ENCODE measurements at places on chromosomes 6 and 20.

DNA sequence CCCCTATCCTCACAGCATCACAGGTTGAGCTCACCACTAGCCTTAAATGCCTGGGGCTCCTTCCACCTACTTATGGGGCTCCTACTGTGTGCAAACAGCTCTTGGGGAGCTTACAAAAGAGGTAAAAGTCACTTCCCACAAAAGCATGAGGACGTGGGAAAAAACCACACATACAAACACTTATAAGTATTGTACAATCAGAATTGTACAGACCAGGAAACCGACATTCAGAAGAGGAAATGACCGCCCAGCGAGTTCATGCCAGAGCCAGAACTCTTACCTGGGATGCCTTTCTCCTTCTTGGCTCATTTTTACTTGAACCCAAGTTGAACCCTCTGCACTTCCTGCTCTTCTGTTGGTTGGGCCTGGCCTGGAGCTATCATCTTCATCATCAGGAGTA is 6.3 kb upstream of the PPP1R16B start:
- DNase-seq: no peak

DNA sequence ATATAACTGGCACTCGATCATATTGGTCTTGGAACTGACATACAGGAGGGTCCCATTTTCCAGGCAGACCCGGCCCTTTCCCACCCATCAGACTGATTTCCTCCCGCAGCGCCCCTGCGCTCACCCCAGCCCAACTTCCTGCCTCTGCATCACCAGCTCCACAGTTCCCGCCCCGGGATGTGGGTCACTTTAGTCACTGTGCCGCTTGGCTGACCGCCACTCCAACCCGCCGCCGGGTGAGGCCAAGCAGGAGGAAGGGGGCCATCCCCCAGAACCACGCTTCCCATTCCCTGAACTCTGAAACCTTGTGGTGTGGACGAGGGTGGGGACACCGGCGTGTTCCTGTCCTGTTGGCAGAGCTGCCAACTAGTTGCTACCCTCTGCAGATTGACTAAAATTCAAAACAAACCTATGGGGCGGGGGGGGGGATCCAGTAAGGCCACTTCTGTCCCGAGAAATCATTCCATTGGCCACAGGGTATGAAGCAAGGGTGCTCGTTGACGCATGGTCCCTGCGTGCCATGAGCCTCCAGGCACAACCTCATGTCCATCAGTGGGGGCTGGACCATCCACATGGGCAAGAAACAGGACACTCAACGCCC is 12.3 kb downstream of the TGM2 start:
- DNase-seq: peak; percentile 79

- DNase-seq: no peak
Observed at GRCh38 chr20:47266847-47267515, 89.5 kb downstream of the ZMYND8 start.

DNA sequence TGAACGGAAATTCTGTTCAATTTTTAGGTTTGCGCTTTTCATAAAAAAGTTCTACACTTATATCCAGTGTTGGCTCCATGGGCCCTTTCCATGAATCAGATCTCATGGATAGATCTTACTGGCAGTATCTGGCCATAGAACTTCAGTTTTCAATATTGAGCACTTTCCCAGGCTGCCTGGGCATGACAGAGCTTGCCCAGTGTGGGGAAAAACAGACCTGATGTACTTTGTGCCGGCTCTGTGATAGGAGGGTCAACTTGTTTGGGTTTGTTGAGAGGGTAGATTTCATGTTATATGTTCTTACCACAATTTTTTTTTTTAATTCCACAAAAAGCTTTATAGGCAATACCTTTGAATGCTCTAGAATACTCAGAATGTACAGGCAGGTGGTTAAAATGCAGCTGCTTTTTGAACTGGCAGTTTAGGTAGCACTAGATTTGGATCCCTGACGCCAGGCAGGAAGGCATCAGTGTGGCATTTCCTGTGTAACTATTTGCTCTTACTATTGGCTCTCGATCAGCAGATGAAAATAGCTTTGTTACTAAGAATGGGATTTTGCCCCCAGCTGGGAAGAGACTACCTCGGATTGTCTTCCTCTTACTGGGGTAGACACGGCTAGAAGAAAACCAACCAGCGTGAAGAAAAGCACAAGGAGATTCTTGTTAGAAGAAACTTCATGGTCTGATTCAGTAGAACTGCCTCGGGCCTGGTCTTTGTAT is 404.9 kb upstream of the SOX4 start:
- no peak for DNase-seq

GRCh38 chr6:89834884-89835792 is 5.5 kb downstream of the CASP8AP2 start:
- no peak for DNase-seq

GRCh38 chr6:168499045-168499650 is 58.2 kb downstream of the SMOC2 start:
- no peak for DNase-seq

DNA sequence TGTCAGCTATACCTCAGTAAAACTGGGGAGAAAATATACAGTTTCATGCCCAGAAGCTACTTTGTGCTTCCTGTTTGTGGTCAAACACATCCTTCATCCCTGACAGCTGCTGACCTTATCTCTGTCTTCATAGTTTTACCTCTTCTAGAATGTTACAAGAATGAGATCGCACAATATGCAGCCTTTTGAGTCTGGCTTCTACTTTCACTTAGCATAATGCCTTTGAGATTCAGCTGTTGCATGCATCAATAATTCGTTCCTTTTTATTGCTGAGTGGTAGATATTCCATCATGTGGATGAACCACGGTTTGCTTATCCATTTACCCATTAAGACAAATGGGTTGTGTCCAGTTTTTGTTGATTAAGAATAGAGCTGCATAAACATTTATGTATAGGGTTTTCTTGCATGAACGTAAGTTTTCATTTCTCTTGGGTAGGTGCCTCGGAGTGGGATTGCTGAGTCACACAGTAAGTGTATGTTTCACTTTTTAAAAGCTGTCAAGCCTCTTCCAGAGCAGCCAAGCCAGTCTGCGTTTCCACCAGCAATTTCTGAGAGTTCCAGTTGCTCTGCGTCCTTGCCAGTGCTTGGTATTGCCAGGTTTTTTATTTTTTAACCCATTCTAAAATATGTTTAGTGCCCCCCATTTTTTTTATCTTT is 86.6 kb upstream of the PAX1 start:
- no peak for DNase-seq

- no peak for DNase-seq
Observed at GRCh38 chr6:157561929-157562810, 181.2 kb downstream of the ZDHHC14 start.

DNA sequence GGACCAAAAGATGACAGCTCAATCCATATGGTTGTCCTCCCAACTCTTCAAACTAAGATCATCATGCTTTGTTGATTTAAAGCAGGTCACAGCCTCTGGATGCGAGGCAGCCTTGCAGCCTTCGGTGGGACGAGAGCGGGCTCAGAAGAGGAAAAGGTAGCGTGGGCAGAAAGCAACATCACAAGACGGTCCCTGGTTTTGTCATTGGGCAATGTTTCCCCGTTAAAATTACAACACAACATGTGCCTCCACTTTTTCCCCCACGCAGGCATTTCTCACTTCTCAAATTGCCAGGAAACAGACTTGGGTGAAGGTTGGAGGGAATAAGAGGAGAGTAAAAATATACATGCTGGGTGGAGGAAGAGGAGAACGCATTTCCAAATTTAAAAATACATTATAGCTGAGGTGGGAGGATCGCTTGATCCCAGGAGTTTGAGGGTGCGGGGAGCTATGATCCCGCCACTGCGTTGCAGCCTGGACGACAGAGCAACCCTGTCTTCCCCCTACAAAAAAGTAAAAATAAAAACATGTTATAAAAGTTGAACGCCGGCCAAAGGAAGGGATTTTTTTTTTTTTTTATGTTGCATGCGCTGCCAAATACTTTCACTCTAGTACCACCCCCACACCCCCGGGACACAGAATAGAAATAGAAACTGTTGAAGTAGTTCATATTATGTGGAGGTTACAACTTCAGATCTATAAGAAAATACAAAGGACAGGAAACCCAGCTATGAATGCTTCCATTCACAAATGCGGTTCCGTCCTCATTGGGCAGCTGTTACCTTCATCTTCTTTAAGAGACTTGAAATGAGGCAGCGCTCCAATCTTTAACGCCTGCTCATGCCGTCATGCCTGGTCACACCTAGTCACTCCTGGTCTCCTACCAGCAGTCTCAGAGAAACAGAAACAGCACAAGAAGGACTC is 13.9 kb upstream of the NAA20 start:
- no peak for DNase-seq

DNA sequence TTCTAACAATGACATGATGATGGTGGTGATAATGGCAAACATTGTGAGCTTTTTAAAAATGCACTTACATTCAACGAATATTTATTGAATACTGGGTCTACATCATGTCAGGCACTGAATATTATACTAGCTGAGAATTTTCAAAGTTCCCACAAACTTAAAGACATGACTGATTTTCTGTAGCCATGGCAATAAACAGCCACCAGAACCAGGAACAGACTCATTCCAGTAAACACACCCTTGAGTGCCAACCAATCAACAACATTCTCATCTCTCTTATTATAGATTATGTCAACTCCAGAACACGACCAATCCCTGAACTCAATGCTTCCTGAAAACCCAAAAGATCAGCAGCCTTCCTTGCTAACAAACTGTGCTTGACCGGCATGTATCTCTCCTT is 212.4 kb upstream of the RUNX2 start:
- DNase-seq: no peak

- no peak for DNase-seq
Observed at GRCh38 chr6:16481697-16482399, 243.5 kb downstream of the GMPR start.

DNA sequence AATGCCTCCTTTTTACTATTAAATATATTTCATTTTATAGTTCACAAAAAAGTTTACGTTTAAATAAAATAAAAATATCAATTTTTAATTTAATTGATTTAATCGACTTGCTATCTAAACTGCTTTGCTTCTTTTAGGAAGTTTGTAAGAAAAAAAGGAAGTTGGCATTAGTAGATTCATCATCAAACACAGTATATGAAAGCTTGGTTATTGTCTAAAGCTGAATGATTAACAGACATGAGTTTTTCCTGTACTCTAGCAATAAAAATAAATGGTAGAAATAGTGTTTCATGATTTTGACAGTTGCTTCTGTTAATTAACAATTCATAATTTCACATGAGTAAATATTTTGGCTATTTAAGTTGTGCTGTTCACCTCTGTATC is 1285.5 kb upstream of the GJE1 start:
- no peak for DNase-seq

DNA sequence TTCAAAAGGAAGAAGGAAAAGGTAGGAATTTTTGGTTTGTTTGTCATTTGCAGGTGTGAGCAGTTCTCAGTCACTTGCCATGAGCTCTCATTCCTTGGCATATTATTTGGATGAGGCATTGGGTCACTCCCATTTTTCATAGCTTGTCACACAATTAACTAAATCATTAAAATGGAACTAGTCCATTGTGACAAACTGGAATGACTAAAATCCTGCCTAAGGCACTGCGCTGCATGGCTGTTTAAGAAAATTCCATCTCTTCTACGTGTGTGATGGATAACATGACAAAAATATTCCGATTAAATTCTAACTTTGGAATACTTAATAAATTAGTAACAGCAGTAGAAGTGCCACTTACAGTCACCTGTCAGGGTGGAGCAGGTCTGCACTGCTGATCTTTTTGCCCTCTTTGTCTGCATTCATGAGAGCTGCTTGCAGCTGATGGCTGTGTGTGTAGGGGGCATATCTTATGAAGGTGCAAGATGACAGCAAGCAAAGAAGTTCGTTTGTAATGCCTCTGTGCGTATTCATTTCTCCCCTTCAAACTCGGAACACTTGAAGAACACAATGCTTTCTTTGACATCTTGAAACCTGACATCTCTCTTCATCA is 1292.6 kb upstream of the MAP3K7 start:
- DNase-seq: no peak

DNA sequence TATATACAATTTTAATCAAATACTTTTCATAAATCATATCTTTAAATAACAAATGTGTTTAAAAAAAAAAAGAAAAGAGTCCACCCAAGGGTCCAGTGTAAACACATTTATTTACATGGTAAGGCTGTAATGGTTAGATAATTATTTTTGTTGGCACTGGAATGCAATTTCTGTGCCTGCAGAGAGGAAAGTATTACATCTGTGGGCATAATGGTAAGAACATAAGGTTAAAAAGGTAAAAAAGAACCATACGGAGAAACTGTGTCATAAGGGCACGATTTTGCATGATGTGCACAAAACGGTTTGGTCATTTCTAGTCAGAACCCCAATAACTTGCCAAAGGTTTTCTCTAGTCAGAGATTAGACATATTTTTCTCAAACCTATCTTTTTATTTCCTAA is 54.3 kb downstream of the RWDD2A start:
- no peak for DNase-seq

GRCh38 chr6:67897998-67898607 is 737.0 kb upstream of the ADGRB3 start:
- DNase-seq: no peak

DNA sequence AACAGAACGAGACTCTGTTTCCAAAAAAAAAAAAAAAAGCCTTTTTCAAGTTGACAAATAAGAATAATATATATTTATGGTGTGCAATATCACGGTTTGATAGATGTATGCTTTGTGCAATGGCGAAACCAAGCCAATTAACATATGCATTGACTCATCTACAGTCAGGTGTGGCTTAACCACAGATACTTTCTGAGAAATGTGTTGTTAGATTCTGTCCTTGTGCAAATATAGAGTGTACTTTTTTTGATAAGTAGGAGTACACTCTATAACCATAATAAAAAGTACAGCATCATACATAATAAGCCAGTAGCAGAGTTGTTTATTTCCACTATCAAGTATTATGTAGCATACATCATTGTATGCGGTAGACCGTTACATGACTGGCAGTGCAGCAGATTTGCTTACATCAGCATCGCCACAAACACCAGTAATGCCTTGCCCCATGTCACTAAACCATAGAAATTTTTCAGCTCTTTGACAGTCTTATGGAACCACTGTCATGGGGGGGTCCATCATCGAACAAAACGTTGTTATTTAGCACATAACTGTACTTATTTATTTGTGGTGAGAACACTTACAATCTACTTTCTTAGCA is 59.2 kb downstream of the TMEM170B start:
- no peak for DNase-seq

DNA sequence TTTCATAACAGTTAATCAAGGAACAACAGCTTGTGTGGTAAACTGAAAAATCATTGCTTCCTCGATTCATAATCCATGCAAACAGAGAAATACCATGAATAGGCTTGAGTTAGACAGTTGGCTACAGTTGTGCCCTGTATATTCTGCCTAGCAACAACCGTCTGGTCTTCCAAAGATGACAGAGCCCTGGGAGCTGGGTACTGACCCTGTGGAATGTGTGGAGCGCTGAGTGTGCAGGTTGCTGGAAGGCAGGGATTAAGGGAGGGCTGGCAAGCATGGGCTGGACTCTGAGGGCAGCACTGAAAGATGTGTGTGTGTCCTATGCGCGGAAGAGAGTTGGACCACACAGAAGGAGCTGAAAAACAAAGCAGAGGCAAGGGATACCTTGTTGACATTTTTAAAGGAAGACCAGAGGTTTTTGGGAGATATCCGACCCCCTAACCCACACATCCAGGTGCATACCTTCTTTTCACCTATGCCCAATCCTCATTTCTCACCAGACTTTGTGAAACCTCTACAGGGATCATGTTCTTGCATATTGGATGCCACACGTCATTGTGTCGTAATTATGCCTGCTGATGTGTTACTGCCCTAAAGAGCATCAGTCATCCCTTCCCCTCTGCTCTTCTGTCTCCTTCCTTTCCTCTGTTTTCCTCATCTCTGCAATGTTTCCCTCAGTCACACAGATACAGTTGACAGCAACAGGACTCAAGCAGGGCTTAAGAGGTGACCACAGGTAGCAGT is 58.2 kb upstream of the VGLL2 start:
- no peak for DNase-seq

Data from left renal pelvis (tissue), 4 donors.